CD14-positive monocyte (primary cell): ENCODE measurements at places on chromosomes 6 and 20. TPM values are rescaled to one million over a fixed set of nuclear protein-coding genes. Genes with fewer than 3 reads are reported as not detected.
A peak's percentile ranks its signal among the peaks of the same experiment; 100 is the strongest.

DNA sequence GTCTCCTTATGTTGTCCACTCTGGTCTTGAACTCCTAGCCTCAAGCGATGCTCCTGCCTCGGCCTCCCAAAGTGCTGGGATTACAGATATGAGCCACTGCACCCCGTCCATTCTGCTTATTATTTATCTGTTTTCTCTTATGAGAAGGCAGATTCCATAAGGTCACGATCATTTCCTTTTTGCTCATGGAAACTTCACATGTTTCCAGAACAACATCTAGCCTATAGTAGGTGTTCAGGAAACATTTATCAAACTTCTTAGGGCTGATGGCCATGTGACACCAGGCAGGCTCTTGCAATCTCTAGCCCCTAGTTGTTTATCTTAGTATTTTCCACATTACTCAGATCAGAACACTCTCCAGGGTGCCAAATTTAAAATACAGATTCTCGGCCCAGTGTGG is 61.2 kb downstream of the ZFP64 start:
- peaks cover 20% of the 10 kb centered on the region for H3K4me1 ChIP-seq
- H3K36me3 ChIP-seq, result no peaks in the 10 kb centered on the region
- DNase-seq, result no peak
- no peak overlapping the region for H3K4me3 ChIP-seq

GRCh38 chr6:11209369-11209768 is 23.1 kb downstream of the NEDD9 start:
- H3K27ac ChIP-seq, result no peak overlapping the region
- no peaks in the 10 kb centered on the region for H3K27me3 ChIP-seq

The ABT1 gene
- 31.7 TPM for polyA plus RNA-seq

DNA sequence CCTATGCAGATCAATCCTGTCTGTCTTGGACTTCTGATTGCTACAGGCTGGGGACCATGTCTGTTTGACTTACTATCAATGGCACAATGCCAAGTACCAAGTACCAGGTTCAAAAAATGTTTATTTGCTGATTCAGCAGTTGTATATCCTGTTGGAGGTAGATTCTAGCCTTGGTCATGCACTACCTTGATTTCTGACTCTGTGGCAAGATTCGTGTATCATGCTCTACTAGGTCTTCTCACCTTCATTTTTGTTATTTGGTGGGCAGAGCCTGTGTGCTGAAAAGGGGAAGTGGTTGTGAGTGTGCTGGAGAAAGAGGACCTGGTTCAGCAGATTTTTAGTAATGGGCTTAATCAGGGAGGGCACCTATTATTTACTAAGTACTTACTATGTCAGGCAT is 192.4 kb upstream of the MYLIP start:
- H3K36me3 ChIP-seq, result no peaks in the 10 kb centered on the region
- DNase-seq, result peak; percentile 55
- H3K4me1 ChIP-seq, result peaks cover 18% of the 10 kb centered on the region
- no peak overlapping the region for H3K27ac ChIP-seq

DNA sequence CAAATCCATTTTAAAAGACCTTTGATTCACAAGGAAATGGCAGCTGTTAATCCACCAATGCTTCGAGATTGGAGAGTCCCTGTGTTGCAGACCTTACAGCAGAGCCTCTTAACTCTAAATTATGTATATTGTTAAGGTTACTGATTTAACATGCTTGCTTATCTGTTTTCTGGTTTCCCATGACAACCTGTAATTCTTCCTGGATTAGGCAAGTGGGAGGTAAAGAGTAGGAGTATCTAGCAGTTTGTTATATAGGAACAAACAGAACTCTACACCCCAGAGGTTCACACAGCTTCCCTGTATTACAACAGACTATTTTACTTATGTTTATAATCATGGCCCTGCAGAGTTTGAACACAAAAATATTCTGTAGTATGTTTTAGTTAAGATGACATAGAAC is 39.5 kb downstream of the NKX2-4 start:
- no peak overlapping the region for H3K27ac ChIP-seq
- peaks cover 9% of the 10 kb centered on the region for H3K4me1 ChIP-seq
- no peak for DNase-seq
- peaks cover 89% of the 10 kb centered on the region for H3K36me3 ChIP-seq

The IL20RA gene
- polyA plus RNA-seq, result not detected

The KHDC3L gene
- not detected in 2 replicates for polyA plus RNA-seq

The RREB1 gene
- 15.3 and 15.5 TPM in 2 replicates for polyA plus RNA-seq

- H3K4me3 ChIP-seq, result no peak overlapping the region
- no peak overlapping the region for H3K27ac ChIP-seq
Observed at GRCh38 chr6:73236144-73236750, 11.0 kb upstream of the KHDC1L start.

The SLC26A8 gene
- polyA plus RNA-seq, result 0.69 and 1.7 TPM in 2 replicates

DNA sequence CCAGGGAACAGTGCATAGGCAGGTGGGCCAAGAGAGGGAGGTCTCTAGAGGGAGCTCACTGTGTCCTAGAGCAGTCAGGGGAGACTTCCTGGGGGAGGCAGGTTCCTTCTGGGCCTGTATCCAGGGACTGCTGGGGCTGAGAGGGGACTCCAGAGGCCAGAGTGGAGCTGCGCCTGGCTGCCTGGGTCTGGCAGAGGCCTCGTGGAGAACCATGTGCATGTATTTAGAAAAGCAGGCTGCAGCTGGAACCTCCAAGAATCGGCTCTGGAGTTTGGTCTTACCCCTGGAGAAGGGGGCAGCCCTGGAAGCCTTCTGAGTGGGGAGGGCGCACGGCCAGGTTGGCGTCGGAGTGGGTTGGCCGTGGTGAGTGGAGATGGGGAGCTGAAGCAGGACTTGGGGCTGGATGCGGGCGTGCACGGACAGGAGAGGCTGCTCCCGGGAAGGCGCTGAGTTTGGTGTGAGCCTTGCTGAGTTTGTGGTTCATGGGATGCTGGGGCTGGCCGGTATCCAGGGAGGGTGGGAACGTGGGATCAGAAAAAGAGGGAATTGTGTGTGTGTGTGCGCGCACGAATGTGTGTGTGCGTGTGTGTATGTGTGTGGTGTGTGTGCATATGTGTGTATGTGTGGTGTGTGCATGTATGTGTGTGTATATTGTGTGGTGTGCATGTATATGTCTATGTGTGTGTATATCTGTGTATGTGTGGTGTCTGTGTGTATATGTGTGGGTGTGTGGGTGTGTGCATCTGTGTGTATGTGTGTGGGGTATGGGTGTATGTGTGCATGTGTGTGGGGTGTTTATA is 10.8 kb downstream of the VSTM2L start:
- H3K4me1 ChIP-seq, result peaks cover 3% of the 10 kb centered on the region
- H3K4me3 ChIP-seq, result no peak overlapping the region
- no peak for DNase-seq
- no peaks in the 10 kb centered on the region for H3K36me3 ChIP-seq

DNA sequence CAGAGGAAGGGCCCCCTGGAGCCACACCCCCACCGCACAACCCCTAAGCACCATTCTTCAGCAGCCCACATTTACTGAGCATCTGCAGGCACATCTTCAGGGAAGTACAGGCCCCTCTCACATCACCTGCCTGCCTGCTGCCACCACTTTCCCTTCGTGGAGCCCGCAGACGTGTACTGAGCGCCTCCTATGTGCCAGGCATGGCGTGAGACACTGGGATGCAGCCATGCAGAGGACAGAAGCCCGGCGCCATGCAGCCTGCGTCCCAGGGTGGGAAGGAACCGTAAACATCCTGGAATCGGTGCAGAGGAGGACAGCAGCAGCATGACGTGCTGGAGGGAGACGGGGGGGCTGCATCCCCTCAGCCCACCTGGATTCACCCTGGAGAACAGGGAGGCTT is 78.1 kb downstream of the GRM4 start:
- no peaks in the 10 kb centered on the region for H3K4me1 ChIP-seq
- H3K4me3 ChIP-seq, result no peak overlapping the region
- H3K27ac ChIP-seq, result no peak overlapping the region

GRCh38 chr20:61168605-61169004 is 83.5 kb upstream of the CDH4 start:
- no peak overlapping the region for H3K4me3 ChIP-seq
- no peaks in the 10 kb centered on the region for H3K4me1 ChIP-seq

DNA sequence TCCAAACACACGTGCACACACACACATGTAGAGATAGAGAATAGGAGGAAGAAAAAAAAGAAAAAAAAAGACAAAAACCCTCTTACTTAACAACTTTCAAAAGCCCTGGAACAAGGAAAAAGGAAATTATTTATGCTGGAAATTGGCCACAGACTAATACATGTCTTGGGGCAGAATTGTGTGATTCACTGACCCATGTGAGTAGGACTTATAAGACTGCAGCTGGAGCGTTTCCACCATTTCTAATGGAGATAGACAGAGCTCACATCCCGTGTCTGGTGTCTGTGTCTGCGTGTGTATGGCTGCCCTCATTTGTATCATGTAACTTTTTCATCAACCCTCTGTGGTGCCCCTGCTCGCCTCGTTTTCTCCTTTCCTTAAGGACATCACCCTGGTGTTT is 99.8 kb upstream of the PDE10A start:
- H3K27ac ChIP-seq, result no peak overlapping the region
- H3K27me3 ChIP-seq, result no peaks in the 10 kb centered on the region
- DNase-seq, result no peak
- no peaks in the 10 kb centered on the region for H3K4me1 ChIP-seq

The ACTL10 gene
- polyA plus RNA-seq, result 1.2 TPM

DNA sequence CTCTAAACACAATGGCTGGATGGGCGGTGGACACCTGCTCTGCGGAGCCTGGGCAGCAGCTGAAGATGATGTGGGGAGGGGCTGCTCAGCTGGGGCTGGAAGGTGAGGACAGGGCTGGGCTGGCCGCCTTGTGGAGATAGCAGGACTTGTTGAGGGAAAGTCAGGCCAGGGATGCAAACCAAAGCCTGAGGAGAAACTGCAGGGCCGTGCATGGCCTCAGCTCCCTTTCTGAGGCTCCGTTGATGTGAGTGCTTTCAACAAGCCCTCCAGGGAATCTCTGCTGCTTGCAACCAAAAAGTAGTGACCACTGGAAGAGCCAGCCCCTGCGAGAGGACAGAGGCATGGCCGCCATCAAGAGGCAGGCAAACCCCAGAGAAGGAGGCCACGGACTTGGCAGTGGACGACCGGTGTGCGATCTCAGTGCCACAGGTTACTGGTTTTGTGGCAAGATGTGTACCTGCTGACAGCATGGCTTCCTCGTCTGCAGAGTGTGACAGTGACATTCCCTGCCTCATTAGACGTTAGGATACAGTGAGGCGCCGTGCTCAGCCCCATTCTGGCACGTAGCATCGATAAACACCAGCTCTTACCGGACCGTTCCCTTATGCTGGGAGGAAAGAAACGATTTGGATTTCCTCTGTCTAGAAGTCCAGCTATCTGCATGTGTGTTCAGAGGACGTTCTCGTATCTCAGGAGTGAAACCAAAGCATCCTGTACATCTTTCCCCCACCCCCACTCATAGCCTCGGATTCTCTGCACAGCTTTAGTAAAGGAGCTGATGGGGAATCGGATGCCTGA is 37.9 kb downstream of the ERMARD start:
- no peak overlapping the region for H3K27ac ChIP-seq
- H3K4me3 ChIP-seq, result peak overlapping the region; percentile 36
- DNase-seq, result no peak
- H3K4me1 ChIP-seq, result peaks cover 12% of the 10 kb centered on the region
- H3K36me3 ChIP-seq, result no peaks in the 10 kb centered on the region
- H3K27me3 ChIP-seq, result peaks cover 22% of the 10 kb centered on the region

DNA sequence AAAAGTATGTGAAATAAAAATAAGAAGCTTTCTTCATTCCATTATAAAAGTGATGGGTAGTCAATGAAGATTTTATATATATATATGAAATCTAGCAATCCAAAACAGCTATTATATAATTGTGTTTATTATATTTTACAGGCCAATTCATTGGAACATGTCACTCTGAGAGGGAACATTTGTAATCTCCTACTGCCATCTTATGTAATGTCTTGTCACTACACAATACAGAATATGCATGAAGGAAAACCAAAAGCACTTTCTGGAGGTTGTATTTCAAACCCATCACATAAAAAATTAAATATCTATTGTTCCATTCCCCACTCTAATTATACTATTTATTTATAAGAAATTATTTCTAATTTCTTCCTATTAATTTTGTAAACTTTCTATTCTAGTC is 31.5 kb upstream of the IRAK1BP1 start:
- no peak overlapping the region for H3K4me3 ChIP-seq
- H3K27ac ChIP-seq, result no peak overlapping the region
- no peak for DNase-seq
- H3K27me3 ChIP-seq, result no peaks in the 10 kb centered on the region
- no peaks in the 10 kb centered on the region for H3K4me1 ChIP-seq

GRCh38 chr20:51128198-51128597 is 105.3 kb upstream of the KCNG1 start:
- no peaks in the 10 kb centered on the region for H3K4me1 ChIP-seq
- no peak overlapping the region for H3K4me3 ChIP-seq
- H3K27ac ChIP-seq, result no peak overlapping the region
- DNase-seq, result no peak
- no peaks in the 10 kb centered on the region for H3K36me3 ChIP-seq

DNA sequence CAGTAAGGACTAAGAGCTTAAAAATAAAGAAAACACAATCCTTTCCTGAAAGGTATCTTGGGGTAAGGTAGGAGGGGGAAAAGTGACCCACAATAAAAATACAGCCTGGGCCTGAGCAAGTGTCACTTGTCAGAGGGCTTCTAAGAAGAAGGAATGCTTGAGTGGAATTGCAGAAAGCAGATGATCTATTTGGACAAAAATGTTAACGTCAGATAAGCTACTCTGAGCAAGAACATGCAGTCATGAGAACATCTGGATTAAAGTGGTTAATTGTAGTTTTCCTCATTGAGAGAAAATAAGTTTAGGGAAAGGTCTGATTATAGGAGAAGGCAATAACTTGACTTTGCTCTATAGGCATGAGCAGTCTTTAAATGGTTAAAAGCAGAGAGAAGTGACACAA is 581.9 kb downstream of the HTR1B start:
- no peak for DNase-seq
- no peaks in the 10 kb centered on the region for H3K4me1 ChIP-seq

- H3K4me3 ChIP-seq, result peak overlapping the region; percentile 37
- H3K4me1 ChIP-seq, result peaks cover 69% of the 10 kb centered on the region
- H3K27me3 ChIP-seq, result no peaks in the 10 kb centered on the region
Observed at GRCh38 chr20:49676581-49677291, 36.9 kb downstream of the B4GALT5 start.

DNA sequence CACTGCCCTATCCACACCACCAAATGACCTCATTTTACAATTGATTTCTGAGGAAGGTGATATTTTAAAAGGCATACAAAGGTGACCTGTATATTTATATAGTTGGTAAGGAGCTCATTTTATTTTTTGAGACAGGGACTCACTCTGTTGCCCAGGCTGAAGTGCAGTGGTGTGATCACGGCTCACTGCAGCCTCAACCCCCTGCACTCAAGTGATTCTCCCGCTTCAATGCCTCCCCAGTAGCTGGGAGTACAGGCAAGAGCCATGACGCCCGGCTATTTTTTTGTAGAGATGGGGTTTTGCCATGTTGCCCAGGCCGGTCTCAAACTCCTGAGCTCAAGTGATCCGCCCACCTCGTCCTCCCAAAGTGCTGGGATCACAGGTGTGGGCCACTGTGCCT is 13.0 kb downstream of the NCOA5 start:
- H3K27me3 ChIP-seq, result no peaks in the 10 kb centered on the region
- no peak overlapping the region for H3K4me3 ChIP-seq
- peaks cover 48% of the 10 kb centered on the region for H3K36me3 ChIP-seq
- H3K27ac ChIP-seq, result no peak overlapping the region
- no peak for DNase-seq

The RNF39 gene
- polyA plus RNA-seq, result not detected

- no peaks in the 10 kb centered on the region for H3K4me1 ChIP-seq
- no peak overlapping the region for H3K4me3 ChIP-seq
- H3K27me3 ChIP-seq, result no peaks in the 10 kb centered on the region
- no peak for DNase-seq
- H3K27ac ChIP-seq, result no peak overlapping the region
- no peaks in the 10 kb centered on the region for H3K36me3 ChIP-seq
Observed at GRCh38 chr6:52877786-52878185, 31.7 kb downstream of the GSTA3 start.

The MTFR2 gene
- polyA plus RNA-seq, result 0.22 and 0.79 TPM in 2 replicates
